ENCODE measurements at places on chromosomes 6 and 20.

GRCh38 chr20:54681869-54682268, 206.5 kb downstream of the DOK5 start:
- DNase-seq: no peak

DNA sequence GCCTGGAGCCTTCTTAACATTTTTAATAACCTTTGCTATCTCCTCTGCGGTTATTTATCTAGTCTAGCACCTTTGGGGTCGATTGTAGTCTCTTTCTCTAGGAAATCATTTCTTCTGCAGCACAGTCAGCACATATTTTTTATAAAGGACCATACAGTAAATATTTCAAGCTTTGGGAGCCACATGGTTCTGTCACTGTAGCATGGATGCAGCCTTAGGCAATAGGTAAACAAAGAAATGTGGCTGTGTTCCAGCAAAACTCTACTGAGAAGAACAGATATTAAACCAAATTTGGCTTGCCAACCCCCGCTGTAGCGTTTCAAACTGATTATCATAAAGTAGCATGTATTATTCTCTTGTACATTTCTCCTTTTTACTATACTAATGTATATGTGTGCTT, 95.7 kb downstream of the SLC23A2 start:
- DNase-seq: no peak

DNA sequence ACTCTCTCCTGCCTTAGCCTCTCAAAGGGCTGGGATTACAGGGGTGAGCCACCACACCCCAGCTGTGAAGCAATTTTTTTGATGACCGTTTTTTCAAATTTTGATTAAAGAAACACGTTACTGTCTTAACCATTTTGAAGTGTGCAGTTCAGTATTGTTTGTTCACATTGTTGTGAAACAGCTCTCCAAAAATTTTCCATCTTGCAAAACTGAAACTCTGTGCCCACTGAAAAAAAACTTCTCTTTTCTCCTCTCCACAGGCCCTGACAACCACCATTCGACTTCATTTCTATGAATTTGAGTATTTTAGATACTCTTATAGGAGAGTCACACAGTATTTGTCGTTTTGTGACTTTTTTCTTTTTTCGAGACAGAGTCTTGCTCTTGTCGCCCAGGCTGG, 53.9 kb downstream of the ECT2L start:
- no peak for DNase-seq

GRCh38 chr6:168452685-168453377, 11.8 kb downstream of the SMOC2 start:
- DNase-seq: no peak

DNA sequence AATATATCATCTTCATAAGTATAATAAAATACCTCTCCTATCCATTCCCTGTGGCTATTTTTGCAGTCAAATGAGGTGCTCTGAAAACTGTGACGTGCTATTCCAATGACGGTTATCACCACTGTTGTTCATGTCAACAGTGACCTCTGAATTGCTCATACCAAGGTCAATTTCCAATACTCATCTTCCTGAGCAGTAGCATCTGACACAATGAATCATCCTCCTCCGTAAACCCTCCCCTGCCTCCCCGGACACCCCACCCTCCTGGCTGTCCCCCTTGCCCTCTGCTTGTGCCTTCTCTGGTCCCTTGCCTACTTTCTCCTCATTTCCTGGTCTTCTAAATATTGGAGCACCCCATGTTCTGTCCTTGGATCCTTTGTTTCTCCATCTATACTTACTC, 77.7 kb upstream of the SLC22A23 start:
- no peak for DNase-seq

DNA sequence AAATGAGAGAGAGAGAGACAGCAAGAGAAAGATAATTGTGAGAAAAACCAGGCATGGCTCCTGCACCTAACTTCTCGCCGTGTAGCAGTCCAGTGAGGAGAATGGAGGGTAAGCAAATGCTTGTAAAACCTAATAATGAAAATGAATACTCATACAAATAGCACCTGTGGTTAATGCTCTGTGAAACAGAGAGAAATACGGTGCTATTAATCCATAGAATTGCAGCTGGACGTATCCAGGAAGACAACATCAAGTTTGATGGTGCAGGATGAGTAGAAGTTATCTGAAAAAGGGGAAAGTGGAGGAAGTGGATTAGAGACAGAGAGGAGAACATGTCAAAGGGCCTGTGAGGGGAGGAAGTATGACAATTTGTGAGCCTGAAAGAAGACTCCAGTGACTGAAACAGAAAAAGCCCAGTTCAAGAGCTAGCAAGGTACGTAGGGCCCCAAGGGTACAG, 89.4 kb upstream of the PAK5 start:
- DNase-seq: no peak

GRCh38 chr6:20715135-20715806, 181.0 kb downstream of the CDKAL1 start:
- no peak for DNase-seq

GRCh38 chr20:38393259-38393658, 41.9 kb downstream of the SNHG17 start:
- DNase-seq: no peak

GRCh38 chr6:109472132-109472995, 10.7 kb downstream of the ZBTB24 start:
- no peak for DNase-seq

Data from astrocyte (in vitro differentiated cells and primary cell).